ENCODE measurements at places on chromosomes 2 and 18.
A peak's percentile ranks its signal among the peaks of the same experiment; 100 is the strongest.

DNA sequence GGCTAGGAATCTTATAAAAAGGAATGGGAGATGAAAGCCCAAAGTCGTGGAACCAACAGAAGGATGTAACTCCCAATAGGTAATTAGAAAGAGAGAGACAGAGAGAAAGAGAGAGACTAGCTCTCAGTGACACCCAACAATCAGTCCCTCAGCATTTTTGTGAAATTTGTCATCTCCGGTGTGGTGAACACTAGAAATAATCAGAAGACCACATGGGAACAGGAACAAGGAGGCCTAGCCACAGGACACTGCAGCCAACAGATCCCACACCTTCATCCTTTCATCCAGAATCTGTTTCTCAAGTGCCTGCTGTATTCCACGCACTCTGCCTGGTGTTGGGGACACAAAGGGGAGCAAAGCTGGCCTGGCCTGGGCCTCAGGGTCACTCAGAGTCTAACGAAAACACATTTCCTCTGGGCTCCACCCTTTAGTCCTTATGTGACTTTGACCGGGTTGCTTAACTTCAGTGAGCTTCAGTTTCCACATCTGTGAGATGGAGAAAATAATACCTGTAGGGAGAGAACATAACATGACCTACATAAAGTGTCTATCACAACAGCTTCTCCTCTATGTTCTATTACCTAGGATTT, 53.1 kb downstream of the EHD3 start:
- no peak for DNase-seq

DNA sequence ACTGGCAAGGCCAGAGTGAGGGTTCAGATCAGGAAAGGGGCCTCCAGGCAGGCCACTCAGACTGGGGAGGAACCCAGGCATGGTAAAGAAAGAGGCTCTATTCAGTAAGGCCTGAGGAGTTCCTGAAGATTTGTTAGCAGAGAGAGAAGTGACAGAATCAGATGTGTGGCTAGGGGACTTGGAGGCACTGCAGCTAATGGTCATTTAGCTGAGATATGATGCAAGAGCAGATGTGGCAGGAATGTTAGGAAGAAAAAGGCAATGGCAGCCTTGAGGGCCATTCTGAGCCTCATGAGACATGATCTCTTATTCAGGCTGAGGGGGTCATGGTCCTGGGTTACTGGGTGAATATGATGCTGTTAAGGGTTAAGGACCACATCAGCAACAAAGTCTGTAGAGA, 73.4 kb downstream of the CCDC93 start:
- DNase-seq, result no peak

DNA sequence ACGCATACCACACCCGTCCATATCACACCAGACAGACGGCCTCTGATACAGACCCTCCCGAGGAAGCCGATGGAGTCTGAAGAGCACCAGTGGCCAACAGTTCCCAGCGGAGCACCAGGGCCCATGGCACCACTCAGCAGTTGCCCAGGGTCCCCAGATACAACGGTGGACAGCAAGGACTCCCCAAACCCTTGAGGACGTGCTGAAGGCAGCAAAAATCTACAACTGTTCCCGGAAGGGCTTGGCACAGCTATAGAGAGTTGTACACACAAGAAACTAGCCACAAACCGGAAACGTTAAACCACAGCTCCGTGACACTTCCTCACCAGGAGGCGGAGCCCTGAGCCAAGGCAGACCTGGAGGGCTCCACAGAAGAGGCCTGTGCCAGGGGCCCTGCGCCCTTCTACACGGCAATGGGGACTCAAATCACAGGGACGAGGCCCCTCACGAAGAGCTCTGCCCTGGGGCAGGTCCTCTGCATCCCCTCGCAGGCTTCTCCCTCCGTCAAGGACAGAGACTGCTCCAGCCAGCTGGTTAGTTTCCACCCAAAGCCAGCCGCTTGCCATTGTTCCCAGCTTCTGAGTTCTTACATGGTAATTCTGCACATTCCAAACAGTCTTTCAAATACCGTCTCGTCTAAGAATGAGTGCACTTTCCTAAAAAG, 133.4 kb downstream of the HDAC4 start:
- DNase-seq, result no peak

DNA sequence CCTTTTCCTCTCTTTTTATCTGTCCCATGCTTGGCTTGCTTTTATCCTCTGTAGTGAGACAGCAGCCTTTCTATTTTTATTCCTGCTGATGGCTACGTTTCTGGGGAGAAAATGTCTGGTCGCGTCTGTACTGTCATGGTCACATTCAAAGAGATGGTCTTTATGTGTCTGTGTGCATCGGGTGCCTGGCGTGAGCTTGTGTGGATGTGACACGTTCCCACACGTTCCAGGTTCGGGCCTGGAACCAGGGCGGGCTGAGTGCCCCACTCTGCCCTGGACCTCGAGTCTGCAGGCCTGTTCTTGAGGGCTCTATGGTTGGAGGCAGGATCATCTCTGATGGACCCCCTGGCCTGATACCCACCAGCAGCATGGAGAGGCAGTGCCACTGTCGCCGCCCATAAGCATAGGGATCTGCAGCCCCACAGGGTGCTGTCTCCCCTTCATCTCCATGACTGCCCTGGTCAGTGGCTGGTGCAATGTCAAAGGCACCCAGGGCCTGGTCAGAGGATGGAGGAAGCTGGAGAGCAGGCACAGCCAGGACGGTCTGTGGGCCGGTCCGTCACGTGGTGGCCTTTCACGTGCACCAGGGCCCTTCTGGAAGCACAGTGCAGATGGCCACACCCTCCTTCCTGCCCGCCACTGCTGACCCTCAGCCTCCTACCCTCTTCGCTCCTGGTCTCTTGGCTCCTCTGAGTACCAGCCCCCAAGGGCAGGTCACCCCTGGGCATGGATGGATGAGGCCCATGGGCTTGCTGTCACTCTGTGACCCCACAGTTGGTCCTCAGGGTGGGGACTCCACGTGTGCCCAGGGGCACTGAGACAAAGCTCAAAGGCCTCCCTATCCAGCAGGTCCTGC, 149.2 kb upstream of the TWIST2 start:
- DNase-seq, result no peak

- no peak for DNase-seq
These were observed 59.4 kb upstream of the LRPPRC start for GRCh38 chr2:44055229-44055628.

DNA sequence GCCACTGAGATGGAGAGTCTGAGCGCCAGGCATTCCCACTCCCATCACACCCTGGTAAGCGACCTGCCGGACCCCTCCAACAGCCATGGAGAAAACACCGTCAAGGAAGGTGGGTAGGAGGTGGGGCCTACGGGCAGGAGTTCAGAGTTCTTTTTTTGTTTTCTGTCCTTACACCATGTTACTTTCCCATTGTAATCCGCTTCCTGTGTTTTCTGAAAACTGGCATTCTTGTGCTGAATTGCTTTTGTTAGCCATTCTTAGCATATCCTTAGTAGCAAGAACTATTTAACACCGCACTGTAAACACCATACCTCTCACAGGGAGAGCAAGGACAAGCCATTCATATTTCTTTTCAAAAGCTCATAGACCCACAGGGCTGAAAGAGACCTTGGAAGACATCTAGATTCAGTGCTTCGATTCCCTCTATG, 46.2 kb downstream of the UNC80 start:
- DNase-seq, result no peak

- peak; percentile 23 for DNase-seq
These were observed 3.1 kb downstream of the STK39 start for GRCh38 chr2:168244318-168244717.

Measured in SHP77 (cell line).